CD4-positive, alpha-beta T cell treated with Interleukin-15 for 4 hours (primary cell): ENCODE measurements at places on chromosomes 12 and 14.

- DNase-seq, result no peak
Measured at GRCh38 chr12:113207613-113208040, 13.6 kb upstream of the TPCN1 start.

DNA sequence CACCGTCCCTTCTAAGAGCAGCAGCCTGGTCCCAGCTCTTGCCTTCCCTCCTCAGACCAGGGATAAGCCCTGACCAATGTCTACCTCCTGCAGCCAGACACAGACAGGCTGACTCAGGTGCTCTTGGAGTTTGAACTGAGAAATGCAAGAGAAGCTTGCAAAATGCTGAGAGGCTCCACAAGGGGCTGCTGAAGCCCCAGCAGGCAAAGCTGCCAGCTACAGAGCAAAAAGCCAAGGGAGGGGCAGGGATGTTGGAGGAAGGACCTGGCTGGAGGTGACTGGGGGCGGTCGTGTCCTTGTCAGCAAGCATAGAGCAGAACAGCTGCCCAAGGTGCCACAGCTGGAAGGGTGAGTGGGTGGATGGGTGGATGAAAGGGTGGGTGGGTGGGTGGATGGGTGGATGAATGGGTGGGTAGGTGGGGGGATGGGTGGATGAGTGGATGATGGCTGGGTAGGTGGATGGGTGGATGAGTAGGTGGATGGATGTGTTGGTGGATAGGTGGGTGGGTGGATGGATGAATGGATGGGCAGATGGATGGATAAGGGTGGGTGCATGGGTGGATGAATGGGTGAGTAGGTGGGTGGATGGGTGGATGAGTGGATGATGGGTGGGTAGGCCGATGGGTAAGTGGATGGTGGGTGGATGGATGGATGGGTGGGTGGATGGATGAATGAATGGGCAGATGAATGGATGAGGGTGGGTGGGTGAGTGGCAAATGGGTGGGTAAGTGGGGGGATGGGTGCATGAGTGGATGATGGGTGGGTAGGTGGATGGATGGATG lies 4.0 kb upstream of the INF2 start:
- DNase-seq, result no peak

GRCh38 chr12:88638966-88639760 lies 58.9 kb upstream of the KITLG start:
- DNase-seq, result no peak

DNA sequence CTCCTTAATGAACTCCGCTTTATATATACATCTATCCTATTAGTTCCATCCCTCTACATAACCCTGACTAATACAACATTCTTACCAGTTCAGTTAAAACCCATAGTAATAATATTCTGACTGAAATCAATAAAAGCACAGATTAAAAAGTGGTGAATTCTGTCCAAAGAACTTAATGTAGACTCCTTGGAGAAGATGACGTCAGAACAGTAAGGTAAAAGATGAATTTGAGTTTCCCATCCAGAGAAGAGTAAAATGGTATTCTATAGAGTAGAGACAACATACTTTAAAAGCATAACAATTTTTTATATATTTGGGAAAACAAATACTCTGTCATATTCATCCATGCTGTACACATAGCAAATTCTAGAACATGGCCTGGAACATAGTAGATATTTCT lies 418.0 kb upstream of the SYT1 start:
- DNase-seq, result no peak

GRCh38 chr12:83276904-83277303 lies 590.2 kb downstream of the TMTC2 start:
- no peak for DNase-seq

DNA sequence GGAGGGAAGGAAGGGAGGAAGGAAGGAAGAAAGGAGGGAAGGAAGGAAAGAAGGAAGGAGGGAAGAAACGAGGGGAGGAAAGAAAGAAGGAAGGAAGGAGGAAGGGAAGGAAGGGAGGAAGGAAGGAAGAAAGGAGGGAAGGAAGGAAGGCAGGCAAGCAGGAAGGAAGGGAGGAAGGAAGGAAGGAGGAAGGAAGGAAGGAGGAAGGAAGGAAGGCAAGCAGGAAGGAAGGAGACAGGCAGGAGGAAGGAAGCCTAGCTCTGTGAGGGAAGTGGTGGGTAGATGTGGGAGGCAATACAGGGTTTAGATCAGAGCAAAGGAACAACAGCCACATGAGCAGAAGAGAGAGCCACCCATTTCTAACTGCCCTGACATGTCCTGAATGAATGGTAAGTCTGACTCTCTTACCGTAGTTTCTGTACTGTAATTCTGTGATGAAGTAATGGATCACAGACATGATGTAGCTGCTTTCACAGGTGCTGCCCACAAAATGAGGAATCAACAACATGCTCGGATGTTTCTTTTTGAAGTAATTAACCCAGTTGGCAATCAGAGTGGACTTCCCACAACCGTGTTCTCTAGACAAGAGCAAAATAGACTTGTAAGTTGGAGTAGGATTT lies 24.4 kb upstream of the HSP90B1 start:
- DNase-seq, result no peak

DNA sequence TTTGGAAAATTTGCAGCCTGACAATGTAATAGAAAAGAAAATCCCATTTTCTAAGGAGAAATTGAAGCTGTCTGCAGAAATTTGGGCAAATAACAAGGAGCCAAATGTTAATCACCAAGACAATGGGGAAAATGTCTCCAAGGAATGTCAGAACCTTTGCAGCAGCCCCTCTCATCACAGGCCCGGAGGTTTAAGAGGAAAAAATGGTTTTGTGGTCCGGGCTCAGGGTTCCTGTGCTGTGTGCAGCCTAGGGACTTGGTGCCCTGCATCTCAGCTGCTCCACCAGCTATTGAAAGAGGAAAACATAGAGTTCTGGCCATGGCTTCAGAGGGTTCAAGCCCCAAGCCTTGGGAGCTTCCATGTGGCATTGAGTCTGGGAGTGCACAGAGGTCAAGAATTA lies 298.9 kb downstream of the ATXN7L3B start:
- DNase-seq, result no peak
